ENCODE measurements at places on chromosomes 16 and 17.

- no peak for DNase-seq
Observed at GRCh38 chr16:4687946-4688673, 5.3 kb upstream of the NUDT16L1 start.

GRCh38 chr17:28492352-28493310, 13.5 kb upstream of the FOXN1 start:
- no peak for DNase-seq

DNA sequence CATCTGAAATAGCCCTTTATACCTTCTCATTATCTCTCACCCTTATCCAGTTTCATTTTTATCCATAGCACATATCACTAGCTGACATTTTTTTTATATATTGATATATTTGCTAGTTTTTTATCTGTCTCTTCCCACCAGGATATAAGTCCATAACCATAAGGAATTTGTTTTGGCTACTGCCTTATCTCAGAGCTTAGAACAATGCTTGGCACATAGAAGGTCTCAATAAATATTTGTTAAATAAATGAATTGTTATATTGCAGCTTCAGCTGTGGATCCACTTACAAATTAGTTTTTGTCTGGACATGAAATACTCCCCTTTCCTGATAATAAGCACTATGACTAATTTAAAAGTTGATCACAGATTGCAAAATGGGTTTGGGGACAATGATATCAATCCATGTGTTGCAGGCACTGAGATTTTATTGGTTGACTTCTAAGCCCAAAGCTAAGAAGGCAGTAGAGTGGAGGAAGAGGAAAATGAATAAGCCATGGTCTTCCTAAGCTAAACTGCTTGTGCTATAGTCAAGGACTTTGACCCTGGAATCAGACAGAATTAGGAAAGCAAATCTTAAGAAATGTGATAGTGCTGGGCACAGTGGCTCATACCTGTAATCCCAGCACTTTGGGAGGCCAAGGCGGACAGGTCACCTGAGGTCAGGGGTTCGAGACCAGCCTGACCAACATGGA, 31.9 kb upstream of the YPEL2 start:
- DNase-seq = no peak

DNA sequence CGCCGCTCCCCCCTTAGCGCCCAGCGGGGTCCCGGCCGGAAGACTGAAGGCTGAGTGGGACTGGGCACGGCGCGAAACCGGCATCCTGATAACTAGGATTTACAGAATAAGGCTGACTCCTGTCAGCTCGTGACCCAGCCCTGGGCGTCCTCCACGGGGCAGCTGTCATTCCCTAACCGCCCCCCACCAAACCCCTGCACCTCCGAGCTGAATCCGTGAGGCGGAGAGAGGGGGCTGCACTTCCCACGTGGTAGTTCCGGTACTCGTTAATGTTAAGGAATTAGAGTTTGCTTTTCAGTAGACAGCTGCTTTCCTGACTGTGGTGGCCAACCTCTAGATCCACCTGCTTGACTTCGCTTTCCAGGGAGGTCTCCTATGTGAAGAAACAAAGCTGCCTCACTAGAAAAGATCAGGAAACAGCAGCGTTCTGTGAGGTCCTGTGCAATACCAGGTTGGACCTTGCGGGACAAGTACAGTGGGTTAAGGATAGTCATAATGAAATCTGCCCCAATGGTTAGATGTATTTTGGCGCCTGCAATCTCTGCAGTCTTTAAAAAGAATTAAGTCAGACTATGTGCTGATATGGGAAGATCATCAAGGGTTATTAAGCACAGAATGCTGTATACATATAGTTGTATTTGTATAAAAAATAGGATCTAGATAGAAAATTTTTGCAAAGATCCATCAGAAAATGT, 1.1 kb upstream of the WBP2 start:
- DNase-seq = no peak
